Head of caudate nucleus (tissue), 42 donors: ENCODE measurements at places on chromosomes 7 and 10.

GRCh38 chr10:120746001-120746777, 105.0 kb upstream of the WDR11 start:
- DNase-seq: no peak

GRCh38 chr10:132110111-132110521, 44.4 kb downstream of the JAKMIP3 start:
- DNase-seq: no peak

- no peak for DNase-seq
Observed at GRCh38 chr10:119651514-119652360, 557 bp downstream of the BAG3 start.

GRCh38 chr10:80173466-80173865, 31.9 kb downstream of the ANXA11 start:
- no peak for DNase-seq

DNA sequence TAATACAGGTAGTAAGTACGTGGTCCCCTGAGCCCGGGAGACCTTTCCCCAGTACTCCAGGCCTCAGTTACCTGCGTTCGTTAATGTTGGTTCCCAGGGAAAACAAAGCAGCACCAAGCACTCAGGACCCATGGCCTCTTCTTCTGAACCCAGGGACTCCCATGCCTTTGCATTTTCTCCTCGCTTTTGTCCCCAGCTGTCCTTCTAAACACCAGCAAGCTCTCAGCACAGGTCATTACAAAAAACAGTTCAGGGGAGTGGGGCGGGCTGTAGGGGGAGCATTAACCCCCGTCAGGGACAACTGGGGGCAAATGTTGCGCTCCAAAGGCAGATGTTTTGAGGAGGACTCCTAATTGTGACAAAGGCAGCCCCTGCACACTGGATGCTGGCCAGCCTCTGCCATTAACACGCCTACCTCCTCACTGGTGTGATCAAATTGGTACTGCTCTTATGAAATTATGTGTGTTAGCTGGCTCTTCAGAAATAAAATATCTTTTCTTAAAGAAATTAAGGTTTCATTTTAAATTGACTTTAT, 80.5 kb upstream of the LRGUK start:
- DNase-seq: no peak

- no peak for DNase-seq
Observed at GRCh38 chr7:137272249-137272648, 71.3 kb downstream of the PTN start.

DNA sequence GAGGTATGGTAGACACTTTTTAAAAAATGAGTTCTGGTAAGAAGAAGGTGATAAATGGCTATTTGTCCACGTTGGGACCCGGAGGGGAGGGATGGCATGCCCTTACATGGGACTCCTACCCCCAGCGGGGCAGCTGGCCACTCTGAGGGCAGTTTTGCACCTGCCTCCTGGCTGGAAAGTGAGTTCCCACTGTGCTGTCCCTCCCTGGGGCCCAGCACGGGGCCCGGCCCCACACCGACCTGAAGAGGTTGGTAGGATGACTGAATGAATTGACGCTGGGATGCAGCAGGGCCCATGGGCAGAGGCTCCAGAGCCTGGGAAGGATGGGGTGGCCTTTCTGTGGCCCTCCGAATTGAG, 601 bp upstream of the AEBP1 start:
- no peak for DNase-seq

- DNase-seq: no peak
Observed at GRCh38 chr10:77770081-77770867, 132.7 kb upstream of the KCNMA1 start.

DNA sequence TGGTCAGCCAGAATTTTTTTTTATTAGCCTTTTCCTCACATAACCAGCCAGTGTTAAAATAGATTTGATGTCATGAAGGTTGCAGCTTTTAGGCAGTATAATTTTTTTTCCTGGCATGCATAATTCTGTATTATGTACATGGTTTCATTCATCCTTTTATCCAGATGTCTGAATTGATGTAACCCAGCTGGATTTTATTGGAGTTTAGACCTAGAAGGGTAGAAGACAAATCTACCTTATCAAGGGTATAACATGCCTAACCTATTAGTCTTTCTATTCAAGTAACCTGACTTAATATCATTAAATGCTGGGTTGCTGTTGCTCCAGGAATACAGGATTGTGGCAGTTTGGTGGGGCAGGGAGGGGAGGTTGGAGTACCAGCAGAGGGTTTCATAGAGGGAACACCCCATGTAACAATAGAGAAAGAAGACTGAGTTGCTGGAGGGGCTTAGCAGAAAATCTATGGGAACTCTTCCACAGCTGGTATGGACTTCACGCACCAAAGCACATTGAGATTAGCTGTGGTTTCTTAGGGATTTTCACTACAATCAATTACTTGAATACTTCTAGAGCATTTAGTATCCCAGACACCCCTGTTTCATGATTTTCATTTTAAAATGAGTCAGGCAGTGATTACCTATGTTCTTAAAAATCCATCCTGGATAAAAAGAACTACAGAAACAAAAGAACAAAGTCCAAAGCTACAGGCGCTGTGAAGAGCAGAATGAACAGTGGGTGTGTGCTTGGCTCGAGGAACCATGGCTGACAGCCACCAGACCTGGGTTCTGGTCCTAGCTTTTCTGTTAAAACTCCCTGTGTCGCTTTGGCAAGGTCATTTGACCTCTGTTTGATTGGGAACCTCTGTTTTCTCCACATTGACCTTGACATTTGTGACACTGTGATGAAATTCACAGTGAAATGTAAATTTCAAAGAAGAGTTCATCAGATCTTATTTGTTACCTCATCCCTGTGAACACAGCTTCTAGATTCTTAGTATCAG, 93.5 kb downstream of the CREM start:
- no peak for DNase-seq

DNA sequence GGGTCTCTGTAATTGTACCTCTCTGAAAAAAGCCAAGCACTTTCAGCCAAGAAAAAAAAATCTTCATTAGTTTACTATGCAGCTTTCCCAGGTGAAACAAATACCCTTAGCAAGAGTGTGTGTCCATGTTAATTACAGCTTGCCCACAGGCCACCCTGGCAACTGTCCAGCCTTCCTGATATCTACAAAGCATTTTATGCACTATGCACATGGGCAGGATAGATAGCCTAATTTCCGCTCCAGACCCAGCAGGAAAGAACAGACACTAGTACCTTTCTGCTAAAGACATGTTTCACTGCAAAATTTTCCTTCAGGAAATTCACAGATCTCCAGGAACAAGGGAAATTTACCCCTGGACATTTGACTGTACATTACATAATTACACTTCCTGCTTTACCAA, 24.4 kb downstream of the CACNA2D1 start:
- DNase-seq: no peak

DNA sequence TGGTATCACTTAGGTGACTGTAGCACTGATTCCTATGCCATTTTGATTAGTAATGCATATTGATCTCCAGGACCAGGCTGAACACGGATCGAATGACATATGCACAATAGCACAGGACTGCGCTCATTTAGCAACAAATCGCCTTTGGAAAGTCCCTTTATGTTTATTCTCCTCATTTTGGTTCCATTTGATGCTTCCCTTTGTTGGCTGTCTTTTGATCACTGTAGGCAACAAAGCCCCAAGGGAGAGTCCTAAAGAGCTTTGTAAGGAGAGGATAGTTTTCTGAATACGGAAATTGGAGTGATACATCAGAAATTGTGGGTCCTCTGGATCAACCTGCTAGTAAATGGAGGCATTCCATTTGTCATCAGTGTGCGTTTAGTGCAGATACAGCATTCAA, 1111.4 kb downstream of the SORCS1 start:
- DNase-seq: no peak

DNA sequence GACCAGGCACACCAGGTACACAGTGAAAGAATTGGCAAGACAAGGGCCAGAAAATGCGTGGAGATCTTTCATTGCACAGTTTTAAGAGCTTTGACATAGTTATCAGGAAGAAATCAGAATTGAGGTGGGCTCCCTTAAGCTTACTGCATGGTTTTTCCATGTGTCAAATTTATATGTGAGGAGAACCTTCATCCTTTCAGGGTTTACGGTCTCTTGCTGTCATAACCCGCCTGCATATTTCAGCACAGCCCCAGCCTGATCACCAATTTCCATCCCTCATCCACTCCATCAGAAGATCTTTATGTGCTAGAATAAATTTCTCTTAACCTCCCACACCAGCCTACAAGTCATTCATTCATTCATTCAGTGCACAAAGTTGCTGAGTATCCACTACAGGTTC, 373.1 kb downstream of the KCNMA1 start:
- no peak for DNase-seq

DNA sequence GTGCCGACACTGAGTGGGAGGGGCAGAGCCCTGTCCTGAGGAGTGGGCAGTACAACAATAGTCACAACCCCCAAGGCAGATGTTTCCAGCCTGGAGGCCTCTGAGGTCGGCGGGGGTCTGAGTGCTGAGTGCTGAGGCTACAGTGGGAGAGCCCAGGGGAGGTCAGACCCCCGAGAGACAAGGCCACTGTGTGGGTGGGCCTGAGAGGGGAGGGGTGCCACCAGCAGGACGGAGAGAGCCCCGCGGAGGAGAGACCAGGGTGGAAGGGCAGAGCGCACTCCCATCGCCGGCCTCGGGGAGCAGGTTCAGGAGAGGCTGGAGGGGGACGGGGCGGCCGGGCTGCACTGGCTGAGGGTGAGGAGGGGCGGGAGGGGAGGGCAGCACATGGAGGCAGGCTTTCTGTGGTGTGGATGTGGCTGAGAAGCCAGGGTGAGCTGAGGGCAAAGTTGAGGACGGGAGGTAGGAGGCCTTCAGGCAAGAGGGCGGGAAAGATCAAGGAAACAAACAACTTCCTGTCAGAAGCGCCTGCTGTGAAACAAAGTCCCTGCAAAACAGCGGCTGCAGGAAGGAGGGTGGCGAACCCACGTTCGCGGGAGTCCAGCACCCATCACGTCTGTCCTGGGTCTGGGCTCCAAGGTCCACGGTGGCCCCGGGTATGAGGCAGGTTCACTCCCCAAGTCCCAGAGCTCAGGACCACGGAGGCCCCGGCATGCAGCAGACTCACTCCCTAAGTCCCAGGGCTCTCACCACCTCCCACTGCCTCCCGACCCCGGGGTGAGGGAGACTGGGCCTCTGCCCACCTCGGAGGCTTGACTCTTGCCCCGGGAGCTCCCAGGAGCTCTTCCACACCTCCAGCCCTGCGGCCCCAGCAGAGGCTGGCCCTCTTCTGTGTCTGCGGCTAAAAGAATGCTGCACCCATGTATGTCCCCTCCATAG, 76.8 kb upstream of the NKX6-2 start:
- no peak for DNase-seq

DNA sequence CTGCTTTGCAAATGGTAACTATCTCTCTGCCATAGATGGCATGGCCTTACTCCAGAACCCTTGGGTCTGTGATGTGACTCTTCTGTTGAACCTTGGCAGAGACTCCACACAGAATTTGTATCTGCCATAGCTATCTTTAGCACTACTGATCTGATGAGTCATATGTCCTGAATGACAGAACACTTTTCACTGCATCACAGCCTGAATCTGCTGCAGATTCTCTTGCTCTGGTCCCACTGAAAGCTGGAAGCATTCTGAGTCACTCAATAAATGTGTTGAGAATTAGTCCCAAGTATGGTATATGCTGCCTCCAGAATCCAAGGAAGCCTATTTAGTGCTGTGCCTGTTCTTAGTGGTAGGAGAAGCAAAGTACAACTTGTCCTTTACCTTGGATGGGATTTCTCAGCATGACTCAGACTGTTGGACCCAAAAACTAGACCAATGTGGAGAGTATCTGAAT, 39.5 kb upstream of the ANKRD1 start:
- DNase-seq: peak; percentile 26
